ENCODE measurements at places on chromosomes 2 and 18.

DNA sequence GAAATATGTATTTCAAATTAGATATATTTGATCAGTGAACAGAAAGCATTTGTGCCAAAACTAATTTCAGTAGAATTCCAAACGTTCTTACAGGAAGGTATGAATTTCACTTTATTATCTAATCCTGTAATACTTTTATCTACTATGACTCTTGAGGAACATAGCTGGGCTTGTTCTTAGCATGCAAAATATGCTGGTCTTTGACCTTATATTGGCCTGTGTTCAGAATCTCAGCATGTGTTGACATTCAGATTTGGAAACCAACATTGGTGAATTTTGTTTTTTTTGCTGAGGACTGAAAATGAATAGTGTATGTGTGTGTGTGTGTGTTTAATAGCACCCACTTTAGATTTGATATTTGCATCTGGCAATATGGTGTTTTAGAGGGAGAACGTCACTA lies 112.2 kb downstream of the MEIS1 start:
- DNase-seq = no peak

GRCh38 chr2:217538719-217539118 lies 464.1 kb downstream of the TNS1 start:
- peak; percentile 75 for DNase-seq

GRCh38 chr2:7573166-7573825 lies 656.1 kb downstream of the RNF144A start:
- no peak for DNase-seq

- peak; percentile 33 for DNase-seq
Observed at GRCh38 chr2:121400201-121400600, 115.2 kb upstream of the TFCP2L1 start.

- peak; percentile 95 for DNase-seq
Observed at GRCh38 chr2:237669628-237670392, 42.4 kb downstream of the LRRFIP1 start.

- DNase-seq = no peak
Observed at GRCh38 chr2:231985823-231986261, 24.3 kb downstream of the DIS3L2 start.

- DNase-seq = no peak
Observed at GRCh38 chr2:68362749-68363148, 2.3 kb upstream of the PLEK start.

DNA sequence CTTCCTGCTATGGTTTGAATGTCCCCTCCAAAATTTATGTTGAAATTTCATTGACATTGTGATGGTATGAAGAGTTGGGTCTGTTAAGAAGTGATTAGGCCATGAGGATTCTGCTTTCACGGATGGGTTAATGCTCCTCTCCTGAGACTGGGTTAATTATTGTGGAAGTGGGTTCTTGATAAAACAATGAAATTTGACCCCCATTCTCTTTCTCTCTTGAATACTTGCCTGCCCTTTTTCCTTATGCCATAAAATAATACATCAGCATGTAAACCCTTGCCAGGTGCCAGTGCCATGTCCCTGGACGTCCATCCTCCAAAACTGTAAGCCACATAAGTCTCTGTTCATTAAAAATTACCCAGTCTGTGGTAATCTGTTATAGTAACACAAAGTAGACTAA lies 352.8 kb downstream of the LRRTM4 start:
- no peak for DNase-seq

DNA sequence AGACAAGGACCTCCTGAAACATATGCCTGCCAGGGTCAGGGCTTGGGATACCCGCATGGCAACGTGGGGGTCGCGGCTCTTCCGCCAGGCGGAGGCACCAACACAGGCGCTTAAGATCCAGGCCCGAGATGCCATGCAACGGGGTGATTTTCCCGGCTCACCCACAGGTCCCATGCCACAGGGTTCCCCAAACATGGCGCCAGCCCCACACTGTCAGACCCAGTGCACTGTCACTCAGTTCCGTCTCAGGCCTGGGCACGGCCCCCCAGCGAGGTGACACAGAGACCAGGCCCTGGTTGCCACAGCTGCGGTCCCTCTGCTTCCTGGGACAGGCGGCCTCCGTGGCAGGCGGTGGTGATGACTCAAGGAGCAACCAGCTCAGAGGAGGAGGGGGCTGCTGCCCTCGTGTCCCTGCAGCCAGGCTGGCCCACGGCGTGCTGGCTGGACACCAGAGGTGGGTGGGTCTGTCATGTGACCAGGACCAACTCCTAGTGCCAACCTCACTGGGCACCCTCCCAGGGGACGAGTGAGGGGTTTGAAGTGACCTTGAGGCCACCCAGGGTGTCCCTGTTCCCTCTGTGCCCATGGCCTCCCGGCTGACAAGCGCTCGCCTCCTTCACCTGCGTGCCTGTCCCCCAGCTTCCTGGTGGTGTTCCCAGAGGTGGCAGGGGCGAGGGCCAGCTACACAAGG lies 4.9 kb downstream of the PDCD1 start:
- DNase-seq = no peak

- DNase-seq = no peak
Observed at GRCh38 chr2:26073830-26074229, 39.9 kb downstream of the RAB10 start.

DNA sequence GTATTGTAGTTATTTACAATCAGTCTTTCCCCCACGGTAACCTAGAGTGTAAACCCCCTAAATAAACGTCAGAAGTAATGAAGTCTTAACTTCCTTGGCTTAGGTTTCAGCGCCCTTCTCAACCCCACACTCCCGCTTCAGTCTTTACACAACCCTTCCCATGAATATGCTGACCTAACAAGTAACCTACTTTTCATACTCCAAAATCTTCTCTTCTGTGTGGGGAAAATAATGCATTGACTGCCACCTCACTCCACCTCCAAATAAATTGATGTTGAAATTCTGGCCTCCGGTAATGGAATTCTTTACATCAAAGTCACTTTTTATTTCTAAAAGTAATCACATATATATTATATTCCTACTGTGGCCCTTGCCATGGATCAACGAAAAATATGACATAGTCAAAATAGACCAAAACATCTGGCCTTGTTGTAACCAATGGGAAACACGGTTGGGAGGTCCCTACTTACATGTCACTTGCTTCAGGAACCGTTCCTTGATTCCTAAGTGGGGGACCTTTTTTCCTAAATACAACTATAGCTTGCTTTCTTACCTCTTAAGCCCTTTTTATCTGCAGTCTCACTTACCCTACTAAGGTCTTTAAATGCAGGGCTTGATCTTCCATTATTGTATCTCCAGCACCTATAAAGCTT lies 961 bp downstream of the GEN1 start:
- DNase-seq = no peak

DNA sequence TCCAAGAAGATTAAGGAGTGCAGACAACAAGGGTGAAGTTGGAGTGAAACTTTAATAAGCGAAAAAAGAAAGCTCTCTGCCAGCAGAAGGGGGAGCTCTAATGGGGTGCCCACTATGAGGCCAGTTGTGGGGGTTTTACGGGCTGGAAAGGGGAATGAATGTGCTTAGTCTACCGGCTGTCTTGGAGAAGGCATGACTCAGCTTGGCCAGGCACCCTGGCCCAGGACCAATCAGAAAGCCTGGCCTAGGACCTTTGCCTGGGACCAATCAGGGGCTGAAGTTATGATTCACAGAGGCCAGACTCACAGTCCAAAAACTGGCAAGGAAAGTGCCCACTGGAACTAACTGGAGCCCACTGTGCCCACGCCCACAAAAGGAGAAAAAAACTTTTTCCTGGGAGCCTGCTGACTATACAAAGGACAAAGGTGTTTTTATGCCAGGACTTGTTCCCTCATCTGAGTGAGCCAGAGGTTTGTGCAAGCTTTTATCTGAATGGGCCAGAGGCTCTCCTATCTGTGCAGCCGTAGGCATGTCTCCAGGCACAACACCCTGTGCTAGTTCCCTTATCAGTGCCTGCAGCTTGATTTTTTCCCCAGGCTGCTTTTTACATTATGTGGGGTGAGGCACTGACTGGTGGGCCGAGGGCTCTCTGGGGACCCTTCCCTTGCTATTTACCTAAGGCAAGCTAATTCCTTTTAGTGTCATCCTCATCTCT lies 18.6 kb downstream of the CMPK2 start:
- DNase-seq = no peak

DNA sequence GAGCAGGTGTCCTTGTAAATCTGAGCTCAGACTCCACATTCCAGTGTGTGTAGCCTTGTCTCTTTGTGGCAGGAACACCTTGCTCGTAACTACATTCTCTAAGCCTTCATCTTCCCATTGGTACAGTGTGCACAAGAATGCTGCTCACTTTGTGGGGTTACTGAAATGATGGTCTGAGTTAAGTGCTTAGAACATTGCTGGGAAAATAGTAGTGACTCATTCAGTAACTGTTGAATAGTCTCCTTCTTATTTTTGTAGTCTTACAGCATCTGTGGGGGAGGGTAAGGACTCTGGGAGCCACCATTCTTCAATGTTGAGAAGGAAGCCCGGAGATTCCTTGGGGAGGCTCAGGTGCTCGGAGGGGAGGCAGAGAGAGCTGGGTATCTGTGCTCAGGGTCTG lies 236.0 kb upstream of the HDAC4 start:
- DNase-seq = no peak

DNA sequence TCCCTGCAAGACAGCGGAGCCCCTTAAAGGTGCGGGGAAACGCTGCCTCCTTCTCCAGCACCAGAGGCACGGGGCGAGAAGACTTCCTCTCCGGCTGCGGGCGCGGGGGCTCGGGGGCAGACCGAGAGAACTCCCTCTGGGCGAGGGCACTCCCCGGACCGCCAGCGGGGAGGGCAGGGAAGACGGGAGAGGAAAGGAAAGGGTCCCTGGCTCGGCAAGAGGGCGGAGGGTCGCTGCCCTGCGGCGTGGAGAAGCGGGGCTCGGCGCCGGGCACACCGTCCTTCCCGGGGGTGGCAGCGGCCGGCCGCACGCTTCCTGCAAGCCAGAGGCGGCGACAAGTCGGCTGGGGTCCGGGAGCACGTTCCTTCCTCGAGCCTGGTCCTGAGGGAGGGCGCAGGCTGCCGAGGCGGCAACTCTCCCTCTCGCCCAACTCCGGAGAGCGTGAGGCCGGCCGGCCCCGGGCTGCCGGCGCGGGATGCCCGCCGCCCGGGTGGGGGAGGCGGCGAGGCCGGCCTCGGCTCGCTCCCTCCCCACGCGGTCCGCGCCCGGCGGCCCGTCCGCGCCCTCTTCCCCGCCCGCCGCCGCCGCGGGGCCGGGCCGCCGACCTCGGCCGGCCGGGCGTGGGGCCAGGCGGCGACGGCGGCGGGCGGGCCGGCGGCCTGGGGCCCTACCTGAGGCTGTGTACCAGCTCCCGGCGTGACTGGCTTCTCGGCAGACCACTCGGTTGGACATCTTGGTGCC lies 1.1 kb downstream of the MEMO1 start:
- peak; percentile 17 for DNase-seq

- DNase-seq = no peak
Observed at GRCh38 chr2:230161184-230161583, 58.6 kb downstream of the SP110 start.

GRCh38 chr18:8339952-8340351 lies 269.3 kb upstream of the RAB12 start:
- DNase-seq = no peak

DNA sequence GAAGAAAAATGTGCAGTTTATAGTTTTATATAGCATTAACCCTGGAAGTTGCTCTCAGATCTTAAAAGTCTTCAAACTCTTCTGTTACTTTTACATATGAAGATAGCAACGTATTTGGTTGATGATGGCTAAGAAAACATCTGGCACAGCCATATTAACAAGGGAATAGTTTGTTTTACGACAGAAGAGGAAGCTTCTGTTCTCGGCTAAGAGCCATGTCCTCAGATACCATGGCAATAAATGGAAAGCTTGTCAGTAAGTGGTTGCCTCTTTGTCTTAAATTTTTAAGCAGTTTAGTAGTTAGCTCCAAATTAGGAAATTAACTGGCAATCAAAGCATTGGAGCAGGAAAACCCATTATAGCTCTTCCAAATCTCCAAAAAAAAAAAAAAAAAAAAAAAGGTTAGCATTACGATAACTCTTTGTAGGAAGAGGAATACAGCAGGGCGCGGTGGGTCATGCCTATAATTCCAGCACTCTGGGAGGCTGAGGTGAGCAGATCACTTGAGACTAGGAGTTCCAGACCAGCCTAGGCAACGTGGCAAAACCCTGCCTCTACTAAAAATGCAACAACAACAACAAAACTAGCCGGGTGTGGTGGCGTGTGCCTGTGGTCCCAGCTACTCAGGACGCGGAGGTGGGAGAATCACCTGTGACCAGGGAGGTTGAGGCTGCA lies 4.5 kb upstream of the STON1 start:
- no peak for DNase-seq

DNA sequence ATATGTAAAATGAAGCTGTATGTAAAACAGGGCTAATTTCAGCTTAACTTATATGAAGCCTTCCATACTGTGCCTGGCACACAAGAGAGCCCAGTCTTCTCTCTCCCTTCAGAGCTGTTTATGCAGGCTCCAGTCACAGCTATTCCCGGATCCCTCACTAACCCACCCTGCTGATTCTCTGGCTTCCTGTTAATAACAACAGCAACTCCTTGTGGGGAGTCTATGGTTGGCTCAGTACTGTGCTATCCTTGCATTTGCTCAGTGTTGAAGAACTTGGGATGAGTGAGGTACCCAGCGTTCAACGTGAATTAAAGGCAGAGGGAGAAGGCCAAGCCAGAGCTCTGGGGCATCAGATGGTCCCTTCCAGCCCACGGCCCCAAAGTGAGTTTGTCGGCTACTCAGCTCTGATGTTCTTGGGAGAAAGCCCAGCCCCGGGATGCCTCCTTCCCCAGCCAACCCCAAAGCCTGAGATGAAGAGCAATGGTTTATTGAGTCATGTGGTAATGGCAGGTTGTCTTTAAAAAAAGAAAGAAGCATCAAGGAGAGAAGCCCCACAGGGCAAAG lies 43.2 kb downstream of the PSD4 start:
- DNase-seq = no peak

DNA sequence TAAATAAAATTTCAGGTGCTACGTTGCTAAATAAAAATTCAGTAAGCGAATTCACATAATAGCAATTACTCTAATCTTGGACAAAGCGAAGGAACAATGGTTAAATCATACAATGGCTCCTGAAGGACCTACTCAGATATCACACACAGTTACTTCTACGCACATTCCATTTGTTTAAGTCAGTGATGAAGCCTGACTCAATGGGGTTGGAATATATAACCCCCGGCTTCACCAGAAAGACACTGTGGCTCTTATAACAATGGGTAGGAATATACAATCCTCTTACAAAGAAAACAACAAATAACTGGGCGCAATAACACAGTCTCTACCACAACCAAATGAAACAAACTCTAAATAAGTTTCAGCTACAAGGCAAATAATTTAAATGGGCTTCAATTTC lies 349.5 kb downstream of the IRS1 start:
- DNase-seq = no peak

DNA sequence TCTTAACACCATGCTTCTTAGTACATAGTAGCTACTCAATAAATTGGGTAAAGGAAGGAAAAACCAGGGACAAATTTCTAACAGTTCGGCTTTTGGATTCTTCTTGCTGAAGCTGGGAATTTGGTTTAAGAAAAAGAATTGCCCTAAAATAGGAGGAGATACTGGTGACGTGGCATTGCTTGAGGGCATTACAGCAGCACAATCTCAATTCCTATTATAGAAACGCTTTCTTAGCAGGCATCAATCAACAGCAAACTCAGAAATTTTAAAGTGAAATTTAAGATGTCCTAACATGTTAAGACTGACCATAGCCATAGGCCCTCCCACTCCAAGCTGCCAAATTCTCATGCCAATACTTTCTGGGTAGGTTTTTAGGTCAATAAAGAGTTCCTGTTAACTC lies 169.5 kb downstream of the SRBD1 start:
- no peak for DNase-seq

GRCh38 chr2:181782660-181783059 lies 102.3 kb upstream of the NEUROD1 start:
- DNase-seq = no peak

All from left kidney (tissue), 8 donors.